Osteocyte (in vitro differentiated cells): ENCODE measurements at places on chromosomes 3 and 15.
A peak's percentile ranks its signal among the peaks of the same experiment; 100 is the strongest.

DNA sequence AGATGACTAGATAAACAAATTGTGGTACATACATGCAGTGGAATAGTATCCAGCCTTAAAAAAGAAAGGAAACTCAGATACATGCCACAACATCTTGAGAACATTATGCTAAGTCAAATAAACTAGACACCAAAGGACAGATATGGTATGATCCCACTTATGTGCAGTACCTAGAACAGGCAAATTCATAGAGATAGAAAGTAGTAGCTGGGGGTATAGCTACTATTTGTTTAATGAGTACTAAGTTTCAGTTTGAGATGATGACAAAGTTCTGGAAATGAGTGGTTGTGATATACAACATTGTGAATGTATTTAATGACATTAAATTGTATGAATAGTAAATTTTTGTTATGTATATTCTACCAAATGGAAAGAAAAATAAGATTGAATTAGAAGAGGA, 477.2 kb upstream of the CFAP20DC start:
- DNase-seq = no peak

- DNase-seq = no peak
Measured at GRCh38 chr3:10981961-10982360, 10.6 kb upstream of the SLC6A1 start.

GRCh38 chr3:156150434-156151066, 30.2 kb downstream of the KCNAB1 start:
- no peak for DNase-seq

- peak; percentile 91 for DNase-seq
Measured at GRCh38 chr3:53114011-53114400, 16.2 kb downstream of the RFT1 start.

DNA sequence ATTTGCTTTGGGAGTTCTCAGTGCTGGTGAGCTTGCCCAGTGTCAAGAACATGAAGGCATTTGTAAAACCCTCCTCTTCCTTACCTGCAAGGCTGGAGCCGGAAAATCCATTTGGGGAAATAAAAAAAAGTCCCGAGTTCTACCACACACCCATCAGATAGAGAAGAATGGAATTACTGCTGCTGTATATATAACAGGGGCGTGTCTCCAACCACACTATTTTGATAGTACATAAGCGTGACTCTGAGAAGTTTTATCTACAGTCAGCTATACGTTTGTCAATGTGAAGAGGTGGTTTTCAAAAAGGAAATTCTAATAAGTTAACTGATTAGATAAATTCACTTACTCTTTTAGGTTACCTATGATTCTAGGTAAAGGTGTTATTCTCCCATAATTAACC, 1.3 kb upstream of the CPA3 start:
- DNase-seq = no peak

DNA sequence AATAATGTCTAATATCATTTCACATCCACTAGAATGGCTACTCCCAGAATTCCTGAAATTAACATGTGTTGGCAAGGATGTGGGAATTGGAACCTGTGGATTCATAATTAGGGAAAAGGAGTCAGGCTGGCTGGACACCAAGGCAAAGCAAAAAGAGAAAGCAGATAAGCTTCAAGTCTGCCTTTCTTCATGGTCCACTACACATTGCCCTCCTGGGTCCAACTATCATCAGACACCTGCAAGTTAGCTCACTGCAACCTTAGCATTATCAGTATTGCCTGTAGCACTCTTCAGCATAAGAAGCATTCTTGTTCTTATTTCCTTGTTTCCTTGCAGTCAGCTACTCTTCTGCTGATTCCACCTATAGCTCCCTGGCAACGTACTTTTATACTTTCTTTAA, 124.3 kb downstream of the ZNF280D start:
- DNase-seq = no peak

- no peak for DNase-seq
Measured at GRCh38 chr15:47746516-47746915, 29.2 kb downstream of the SEMA6D start.

DNA sequence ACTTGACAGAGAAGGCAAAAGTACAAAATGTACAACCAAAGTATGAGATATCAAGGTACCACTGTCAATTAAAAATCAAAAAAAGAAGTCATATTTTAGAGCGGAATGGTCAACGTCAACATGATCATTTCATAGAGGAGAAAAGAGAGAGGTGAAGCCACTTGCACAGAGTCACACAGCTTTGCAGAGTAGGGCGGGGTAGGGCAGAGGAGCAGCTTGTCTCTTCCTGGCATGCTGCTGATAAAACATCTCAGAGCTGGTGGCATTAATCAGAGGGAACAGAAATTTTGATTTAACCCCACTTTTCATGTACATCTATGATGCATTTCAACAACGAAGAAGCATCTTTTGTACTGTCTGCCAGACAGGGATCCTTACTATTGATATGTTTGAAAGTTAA, 5.2 kb upstream of the IGF1R start:
- no peak for DNase-seq

DNA sequence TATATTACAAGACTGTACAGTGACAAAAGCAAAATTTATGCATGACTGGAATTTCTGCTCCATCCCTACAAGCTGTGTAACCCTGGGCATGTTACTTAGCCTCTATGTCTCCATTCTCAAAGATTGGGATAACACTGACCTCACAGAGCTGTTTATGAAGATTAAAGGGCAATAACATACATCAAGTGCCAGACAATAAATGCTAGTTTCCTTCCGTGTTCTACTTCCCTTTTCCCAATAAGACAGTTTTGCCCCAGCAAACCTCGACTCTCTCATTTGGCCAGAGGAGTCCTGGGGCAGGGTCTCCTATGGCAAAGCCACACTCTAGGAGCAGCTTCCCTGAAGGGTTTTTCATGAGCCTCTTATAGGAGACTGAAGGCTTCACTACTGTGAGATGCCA, 7.5 kb downstream of the HEXA start:
- DNase-seq = no peak

DNA sequence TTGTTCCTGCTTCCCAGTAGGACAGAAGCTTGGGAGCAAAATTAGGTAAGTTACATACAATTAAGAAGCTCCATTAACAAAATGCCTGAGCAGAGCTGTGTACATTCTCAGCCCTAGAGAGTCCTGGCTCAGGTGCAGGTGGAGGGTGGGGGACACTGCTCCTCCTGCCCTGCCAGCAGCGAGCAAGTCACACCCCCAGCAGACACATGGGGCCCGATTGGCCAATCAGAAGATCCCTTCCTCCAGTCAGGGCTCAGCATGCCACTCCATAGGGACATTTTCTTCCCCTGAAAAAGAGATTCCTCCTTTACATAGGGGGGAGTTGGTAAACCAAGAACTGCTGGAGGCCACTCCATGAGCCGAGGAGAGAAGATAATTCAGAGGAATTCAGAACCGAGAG, 62.1 kb downstream of the PLXNA1 start:
- no peak for DNase-seq

DNA sequence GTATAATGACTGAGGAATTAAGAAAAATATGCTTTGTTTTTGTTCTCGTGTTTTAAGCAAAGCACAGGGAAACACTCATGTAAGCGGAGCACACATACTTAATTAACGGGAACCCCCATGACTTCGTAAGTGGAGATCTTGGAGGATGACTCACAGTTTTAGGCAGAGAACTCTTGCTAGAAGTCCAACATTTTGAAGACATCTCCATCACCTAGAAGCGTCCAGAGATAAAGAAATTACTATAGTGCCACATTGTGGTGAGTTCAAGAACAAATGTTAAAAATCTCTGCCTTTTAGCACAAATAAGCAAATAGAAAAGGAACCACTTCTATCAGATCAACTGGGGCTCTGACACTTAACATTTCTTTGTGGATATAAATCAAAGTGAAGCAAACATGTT, 194.1 kb upstream of the ARHGEF26 start:
- DNase-seq = no peak

DNA sequence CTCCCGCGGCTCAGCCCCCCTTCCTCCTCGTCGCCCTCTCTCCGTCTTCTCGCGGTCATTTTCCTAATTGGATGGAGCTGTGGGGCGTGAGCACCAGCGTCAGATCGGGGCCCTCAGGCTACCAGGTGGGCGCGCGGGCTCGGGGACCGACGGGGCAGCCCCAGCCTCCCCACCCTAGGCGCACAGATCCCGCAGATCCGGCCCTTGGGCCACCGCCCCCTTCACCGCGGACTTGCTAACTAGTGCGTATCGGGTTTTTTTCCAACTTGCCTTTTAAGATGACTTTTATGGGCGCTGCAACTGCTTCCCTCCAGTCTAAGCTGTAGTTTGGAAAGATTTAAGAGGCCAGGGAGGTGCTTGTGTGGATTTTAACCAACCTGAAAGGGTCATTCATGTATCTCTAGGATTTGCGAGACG, 1.3 kb downstream of the ZNF710 start:
- no peak for DNase-seq

DNA sequence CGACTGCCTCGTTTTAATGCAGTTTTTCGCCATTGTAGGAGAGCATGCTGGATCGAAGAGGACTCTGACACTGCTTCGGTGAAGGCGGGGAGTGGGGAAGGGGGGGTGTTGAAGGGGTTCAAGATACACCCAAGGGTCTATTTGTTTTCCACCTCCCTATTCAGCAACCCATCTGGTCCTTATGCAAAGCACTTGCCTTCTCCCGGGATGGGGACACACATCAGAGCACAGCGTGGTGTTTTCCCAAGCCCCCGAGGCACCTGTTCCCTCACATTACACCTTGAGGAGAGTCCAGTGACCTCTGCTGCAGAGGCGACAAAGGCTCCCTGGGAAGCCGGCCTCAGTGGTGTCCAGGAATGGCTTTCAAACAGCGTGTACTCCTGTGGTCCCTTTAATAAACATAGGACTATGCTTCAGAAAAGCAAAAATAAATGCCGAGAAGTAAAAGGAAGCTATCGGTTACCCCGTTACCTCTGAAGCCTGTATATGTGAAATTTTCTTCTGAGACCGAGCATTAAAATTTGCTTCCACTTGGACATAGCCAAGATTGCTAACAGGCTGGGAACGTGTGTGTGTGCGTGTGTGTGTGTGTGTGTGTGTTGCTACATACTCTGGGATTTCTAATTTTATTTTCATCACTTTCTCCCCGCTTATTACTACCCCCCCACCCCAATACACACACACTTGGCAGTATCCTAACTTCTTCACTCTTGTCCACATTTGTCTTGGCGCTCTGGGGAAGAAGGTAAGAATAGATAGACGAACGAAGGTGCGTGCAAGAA, 53.2 kb downstream of the CCDC54 start:
- DNase-seq = no peak

- no peak for DNase-seq
Measured at GRCh38 chr3:11377719-11378118, 105.5 kb downstream of the ATG7 start.

DNA sequence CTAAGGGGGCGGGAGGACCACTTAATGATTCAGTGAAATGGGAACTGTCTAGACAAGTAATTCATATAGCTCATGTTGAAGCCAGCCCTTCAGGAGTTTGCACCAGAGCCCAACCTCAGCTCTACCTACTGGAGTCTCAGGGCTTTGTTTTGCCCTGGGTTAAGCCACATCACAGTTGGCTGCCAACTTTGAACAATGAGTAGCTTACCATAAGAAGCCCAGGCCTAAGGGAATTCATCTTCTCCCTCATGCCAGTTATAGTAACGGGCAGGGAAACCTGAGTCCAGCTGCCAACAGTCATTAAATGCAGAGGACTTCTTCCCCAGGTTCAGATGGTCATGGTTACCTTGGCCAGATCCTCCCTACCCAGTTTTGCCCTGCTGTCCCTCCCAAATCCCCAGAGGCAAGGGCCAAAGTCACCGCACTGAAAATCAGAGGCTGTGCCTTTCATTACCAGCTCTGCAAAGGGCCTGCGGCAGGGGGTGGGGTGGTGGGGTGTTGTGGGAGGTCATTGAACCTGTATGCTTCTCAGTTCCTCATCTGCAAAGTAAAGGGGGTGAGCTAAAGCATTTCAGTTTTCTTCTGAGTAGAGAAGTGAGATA, 302.2 kb upstream of the NR2E3 start:
- DNase-seq = no peak

DNA sequence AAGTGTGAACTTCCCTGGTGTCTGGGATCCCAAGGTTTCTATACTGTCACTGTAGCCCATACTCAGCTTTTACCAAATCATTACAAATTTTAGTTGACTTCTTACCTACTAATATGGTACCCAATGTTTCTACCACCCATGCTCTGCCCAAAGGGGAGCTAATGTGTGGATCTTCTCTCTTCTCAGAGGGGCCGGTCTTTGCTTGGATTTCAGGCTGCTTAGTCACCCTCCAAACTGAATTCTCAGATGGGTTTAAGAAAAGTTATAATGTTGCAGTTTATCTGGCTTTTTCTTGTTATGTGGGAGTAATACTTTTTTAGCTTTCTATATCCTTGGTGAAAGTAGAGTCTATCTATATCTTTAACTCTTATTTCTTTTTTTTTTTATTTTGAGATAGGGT, 67.1 kb upstream of the AKAP13 start:
- DNase-seq = no peak

GRCh38 chr15:69780374-69780773, 317.3 kb downstream of the TLE3 start:
- no peak for DNase-seq

- DNase-seq = peak; percentile 73
Measured at GRCh38 chr15:100931143-100931890, 12.2 kb downstream of the LRRK1 start.

GRCh38 chr3:37824954-37825328, 36.7 kb upstream of the CTDSPL start:
- DNase-seq = no peak

GRCh38 chr15:88908697-88909621, 4.2 kb downstream of the MFGE8 start:
- DNase-seq = no peak

DNA sequence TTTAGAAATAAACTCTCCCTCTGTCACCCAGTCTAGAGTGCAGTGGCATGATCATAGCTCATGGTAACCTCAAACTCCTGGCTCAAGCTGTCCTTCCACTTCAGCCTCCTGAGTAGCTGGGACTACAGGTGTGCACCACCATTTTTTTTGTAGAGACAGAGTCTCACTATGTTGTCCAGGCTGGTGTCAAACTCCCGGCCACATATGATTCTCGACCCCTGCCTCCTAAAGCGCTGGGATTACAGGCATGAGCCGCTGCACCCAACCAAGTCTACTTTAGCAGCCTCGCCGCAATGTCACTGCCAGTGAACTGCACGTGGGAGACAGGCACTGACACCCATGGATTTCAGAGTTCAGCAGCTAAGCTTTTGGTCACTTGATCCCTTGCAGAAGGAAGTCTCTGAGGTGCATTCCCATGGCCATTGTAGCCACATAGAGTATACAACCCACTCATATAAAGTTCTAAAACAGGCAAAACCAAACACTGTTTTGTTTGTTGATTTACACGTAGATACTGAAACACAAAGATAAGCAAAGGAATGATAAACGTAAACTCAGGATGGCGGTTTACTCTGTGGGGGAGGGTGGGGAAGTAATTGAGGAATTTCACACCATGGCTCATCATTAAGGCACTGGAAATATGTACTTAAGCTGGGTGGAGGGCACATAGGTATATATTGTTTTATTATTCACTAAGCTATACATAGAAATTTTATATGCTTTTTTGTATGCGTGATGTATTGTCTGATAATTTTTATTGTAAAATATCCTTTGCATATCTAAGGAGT, 115.0 kb downstream of the MEX3B start:
- DNase-seq = no peak

- DNase-seq = no peak
Measured at GRCh38 chr3:150104564-150104963, 133.9 kb upstream of the PFN2 start.
